GM13976 (cell line): ENCODE measurements at places on chromosomes 6 and 20.

DNA sequence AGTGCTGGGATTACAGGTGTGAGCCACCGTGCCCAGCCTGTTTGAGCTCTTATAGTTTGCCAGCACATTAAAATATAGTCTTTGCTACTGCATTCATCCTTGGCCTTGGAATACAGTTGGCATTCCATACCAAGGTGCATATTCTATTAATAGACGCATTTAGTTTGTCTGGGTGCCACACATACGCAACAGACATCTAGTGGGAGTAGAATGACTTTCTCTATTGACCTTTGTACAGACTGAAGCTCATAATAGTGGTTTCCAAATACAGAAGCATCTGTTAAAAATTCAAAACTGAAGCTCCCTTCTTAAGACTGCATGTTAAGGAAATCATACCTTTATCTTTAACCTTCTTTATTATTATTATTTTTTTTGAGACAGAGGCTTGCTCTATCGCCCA is 46.7 kb upstream of the FNDC1 start:
- DNase-seq: no peak

GRCh38 chr6:105553171-105553570 is 150.3 kb upstream of the PREP start:
- no peak for DNase-seq

DNA sequence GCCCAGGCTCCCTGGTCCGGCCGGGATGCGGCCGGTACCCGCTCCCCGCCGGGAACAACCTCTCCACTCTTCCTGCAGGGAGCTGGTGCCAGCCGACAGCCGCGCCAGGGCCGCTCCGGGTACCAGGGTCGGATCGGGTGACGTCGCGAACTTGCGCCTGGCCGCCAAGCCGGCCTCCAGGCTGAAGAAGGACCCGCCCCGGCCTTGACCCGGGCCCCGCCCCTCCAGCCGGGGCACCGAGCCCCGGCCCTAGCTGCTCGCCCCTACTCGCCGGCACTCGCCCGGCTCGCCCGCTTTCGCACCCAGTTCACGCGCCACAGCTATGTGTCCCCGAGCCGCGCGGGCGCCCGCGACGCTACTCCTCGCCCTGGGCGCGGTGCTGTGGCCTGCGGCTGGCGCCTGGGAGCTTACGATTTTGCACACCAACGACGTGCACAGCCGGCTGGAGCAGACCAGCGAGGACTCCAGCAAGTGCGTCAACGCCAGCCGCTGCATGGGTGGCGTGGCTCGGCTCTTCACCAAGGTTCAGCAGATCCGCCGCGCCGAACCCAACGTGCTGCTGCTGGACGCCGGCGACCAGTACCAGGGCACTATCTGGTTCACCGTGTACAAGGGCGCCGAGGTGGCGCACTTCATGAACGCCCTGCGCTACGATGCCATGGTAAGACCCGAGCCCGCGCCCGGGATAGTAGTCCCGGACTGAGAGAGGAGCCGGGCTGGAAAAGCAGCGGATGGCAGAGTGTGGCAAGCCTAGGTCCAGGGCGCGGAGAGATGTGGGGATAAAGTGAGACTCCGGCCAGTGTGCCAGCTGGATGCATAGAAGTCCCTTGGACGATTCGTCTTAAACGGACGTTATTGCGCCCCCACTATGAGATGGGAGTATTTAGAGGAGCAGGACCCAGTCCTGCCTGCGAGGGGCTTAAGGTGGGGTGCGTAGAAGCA is at the start of gene NT5E:
NT5E (plus strand) TSS at position 266 of the 942 bp plus-strand sequence; CDS start at position 323, 57 bp downstream.
- peak; percentile 89 for DNase-seq

DNA sequence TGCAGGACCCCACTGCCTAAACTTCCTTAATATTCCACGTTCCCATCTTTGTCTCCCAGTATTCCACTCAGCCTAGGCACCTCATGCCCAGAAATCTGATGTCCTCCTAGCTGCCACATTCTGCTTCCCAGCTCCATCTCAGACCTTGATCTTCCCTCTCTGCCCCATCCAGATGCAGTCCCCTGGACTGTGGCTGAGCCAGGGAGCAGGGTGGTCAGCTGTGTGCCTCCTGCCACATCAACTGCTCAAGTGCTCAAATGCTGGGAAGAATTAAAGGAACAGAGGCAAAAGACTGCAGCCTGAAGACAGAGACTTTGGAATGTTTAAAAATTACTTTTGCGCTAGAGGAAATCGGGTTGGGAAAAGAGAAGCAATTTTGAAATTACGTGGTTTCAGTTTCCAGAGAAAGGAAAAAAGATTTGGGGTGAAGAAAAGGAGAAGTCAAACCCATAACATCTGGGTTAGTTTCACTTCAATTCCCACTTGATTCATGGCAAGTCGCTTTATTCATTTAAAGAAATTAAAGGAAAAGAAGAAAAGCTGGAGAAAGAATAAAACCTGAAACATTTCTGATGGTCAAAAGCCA is 704.8 kb downstream of the PTPRT start:
- no peak for DNase-seq

DNA sequence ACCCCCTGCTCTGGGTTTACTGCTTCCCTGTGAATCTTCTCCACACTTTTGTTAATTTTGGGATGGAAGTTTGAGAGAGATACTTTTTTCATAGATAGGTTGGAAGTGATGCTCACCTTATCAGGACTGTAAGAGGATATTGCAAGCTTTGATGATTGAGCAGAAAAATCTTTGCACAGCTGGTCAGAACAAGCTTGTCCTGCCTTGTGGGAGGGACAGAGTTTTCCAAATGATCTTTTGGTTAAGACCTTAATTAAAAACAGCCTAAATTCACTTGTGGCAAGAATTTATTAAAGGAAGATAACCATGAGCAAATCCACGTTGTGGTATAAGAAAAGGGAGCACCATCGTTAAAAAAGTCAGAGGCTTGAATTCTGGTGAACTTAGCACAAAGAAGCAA is 32.2 kb downstream of the E2F3 start:
- DNase-seq: no peak

- no peak for DNase-seq
Measured at GRCh38 chr6:115830895-115831294, 229.8 kb downstream of the FRK start.

DNA sequence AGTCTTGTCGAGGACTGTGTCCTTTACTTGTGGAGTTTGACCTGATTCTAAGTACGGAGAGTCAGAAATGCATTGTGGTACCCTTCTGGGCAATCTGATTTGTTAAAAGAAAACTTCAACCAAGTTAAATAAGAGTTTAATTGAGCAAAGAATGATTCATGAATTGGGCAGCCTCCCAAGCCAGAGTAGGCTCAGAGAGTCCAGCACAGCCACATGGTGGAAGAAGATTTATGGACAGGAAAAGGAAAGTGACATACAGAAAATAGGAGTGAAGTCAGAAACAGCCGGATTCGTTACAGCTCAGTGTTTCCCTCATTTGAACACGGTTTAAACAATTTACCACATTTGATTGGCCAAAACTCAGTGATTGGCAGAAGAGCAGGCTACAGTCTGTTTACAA is 329.2 kb downstream of the DHX35 start:
- DNase-seq: no peak

DNA sequence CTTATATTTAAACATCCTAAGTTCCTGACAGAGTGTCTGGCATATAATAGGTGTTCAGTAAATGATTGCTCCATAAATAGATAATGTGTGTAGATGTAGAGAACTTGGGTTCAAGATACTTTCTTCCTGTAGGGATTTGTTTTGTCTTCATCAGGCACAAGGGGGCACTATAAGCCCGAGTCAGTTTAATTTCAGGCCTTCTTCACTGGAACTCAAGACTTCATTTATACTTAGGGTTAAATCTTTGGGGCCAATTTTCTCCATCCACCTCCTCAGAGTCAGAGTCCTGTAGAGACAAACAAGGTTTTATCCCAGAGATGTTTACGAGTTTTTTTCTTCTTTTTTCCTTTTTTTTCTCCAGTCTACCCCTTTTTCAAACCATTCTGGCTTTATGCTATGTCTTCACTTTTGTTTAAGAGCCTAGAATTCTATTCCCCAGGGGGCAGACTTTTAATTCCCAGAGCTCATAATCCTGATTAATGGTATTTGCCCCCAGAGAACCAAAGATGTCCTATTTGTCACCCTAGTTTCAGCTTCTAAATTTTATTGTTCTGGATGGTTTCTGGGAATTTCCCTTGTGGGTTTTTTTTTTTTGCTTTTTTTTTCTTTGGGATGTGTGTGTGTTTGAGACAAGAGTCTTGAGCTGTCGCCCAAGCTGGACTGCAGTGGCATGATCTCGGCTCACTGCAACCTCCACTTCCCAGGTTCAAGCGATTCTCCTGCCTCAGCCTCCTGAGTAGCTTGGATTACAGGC is 88.4 kb downstream of the HFE start:
- peak; percentile 59 for DNase-seq

- no peak for DNase-seq
Measured at GRCh38 chr6:28747631-28748157, 176.1 kb downstream of the TRIM27 start.

- no peak for DNase-seq
Measured at GRCh38 chr20:21371193-21371592, 26.1 kb downstream of the NKX2-4 start.

DNA sequence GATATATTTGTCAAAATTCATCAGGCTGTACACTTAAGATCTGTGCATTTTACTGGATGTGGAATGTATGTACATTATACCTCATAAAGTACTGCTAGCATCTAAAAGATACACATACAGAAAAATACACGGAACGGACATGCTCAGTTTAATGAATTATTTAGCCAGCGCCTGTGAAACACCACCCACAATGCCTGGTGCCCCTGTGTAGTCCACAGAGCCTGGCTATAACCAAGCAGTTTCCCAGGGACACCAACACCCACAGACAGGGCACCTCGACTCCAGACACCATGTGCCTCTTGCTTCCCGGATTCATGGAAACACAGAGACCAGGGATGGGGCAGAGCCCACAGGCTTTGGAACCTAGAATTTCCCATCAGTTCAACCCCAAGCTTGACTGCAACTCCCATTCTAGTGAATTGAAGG is 17.4 kb upstream of the ARMC12 start:
- DNase-seq: peak; percentile 58

- no peak for DNase-seq
Measured at GRCh38 chr6:4946521-4946920, 57.3 kb downstream of the RPP40 start.

DNA sequence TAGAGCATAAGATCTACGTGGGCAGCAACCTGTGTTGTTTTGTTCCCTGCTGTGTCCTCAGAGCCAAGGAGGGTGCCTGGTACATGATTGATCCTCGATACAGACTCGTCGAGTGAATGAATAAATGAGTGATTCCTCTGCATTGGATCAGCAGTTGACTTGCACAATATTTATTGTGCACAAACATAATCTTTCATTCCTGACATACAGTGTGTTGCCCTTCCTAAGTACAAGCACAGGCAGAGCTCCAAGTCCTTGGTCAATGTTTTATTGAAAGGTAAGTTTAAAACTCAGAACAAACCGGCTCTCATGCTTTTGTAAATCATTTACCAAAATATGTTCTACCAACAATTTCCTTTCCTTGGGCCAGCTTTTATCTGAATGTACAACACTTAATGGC is 57.4 kb downstream of the STMND1 start:
- no peak for DNase-seq

- DNase-seq: no peak
Measured at GRCh38 chr6:154252678-154253077, 103.9 kb downstream of the IPCEF1 start.

DNA sequence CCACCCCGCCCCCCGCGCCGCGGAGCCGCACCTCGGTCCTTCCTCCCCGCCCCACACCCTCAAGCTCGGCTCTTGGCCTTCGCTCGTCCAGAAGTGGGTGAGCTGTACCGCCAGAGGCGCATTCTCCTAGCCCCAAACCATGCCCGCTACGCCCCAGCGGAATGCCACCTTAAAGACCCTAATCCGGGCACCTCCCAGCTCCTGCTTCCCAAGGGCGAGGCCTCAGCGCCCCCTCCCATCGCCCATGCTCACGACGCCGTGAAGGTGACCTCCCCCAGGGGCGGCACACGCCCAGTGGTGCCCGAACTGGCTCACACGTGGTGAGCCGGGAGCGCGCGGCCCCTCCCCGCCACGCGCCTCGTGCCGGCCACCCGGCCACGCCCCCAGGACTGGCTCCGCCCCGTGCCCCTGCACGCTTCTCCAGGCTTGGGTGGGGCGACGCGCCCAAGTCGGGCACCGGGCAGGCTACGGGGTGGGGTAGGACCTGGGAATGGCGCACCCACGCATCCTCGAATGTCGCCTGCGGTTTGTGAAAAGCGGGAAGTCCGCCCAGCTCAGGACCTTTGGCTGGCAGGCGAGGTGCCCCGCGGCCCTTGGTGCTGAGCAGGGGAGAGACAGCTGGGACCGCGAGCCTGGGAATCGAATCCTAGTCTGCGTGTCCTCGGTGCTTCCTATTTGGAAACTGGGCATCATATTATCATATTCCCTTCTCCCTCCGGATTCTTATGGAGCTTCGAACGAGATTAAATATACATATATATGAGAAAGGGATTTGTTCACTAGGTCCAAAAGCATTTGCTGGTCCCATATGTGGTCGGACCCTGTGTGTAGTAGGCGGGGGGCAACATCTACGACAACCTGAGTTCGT is 941 bp upstream of the SOX12 start:
- DNase-seq: peak; percentile 90

GRCh38 chr20:64106981-64107735 is at the start of gene NPBWR2:
NPBWR2 (minus strand) TSS chr20:64107565; CDS start chr20:64106831, 734 bp downstream.
- DNase-seq: peak; percentile 78

DNA sequence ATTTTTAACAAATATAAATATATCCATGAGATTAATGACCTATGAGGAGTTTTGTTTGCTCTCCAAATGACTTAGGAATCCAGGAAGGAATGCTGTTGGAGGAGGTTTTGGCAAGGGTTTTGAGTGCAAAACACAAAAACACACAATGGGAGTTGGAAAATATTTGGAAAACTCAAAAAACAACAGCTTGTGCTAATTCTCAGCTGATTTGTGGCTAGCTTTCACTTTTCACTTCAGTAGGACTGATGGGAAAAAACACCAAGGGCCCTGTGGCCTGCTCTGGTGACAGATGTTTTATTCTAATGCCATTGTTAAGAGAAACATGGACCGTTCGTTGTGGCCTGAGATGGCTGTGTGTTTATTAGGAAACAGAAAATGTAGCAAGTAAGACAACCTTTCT is 113.9 kb downstream of the ALDH8A1 start:
- no peak for DNase-seq

DNA sequence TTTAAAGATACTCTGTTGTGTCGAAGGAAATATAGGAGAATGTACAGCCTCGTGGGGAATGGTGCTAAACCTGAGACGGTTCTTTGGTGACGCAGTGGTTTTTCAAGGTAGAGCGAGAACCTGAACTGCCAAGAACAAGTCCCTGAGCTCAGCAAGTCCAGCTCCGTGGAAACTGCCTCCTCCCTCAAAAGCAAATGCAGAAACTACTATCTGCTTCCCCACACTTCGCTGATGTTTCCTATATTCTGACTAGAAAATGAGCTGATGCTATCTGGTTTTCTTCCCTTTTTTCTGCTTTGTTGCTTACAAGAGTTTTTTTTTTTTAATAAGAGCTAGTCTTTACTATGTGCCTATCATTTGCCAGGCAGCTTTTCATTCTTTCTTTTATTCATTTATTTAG is 85.3 kb upstream of the LY86 start:
- DNase-seq: no peak

DNA sequence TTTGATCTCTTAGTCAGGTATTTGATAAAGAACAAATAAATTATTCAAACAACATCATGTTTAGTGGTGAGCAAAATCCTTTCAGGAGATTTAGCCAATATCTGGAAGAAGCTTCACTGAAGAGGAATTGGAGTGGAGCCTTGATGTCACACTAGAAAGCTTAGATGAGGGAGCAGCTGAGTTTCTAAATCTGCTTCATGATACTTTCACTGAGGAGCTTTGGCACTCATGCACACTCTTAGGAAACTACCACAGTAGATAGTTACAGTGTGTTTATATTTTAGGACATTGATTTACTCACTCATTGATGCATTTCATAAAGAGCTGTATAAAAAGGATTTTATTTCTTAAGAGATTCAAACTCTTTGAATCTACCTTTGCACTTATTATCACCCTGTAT is 366.2 kb upstream of the BTBD3 start:
- DNase-seq: no peak
